ENCODE measurements at places on chromosomes 1 and 21. TPM values are rescaled to one million over a fixed set of nuclear protein-coding genes. Genes with fewer than 3 reads are reported as not detected.

NOS1AP gene
- 2.7 TPM for polyA plus RNA-seq

LMX1A gene
- polyA plus RNA-seq, result 1.3 TPM

SV2A gene
- 5.1 TPM for polyA plus RNA-seq

NPHS2 gene
- not detected for polyA plus RNA-seq

AMY1B gene
- not detected for polyA plus RNA-seq

NECTIN4 gene
- 0.42 TPM for polyA plus RNA-seq

GRCh38 chr1:15352128-15352957 is 57.3 kb upstream of the EFHD2 start:
- no peaks in the 10 kb centered on the region for H3K27me3 ChIP-seq
- no peak for DNase-seq
- peaks cover 26% of the 10 kb centered on the region for H3K4me1 ChIP-seq

DNA sequence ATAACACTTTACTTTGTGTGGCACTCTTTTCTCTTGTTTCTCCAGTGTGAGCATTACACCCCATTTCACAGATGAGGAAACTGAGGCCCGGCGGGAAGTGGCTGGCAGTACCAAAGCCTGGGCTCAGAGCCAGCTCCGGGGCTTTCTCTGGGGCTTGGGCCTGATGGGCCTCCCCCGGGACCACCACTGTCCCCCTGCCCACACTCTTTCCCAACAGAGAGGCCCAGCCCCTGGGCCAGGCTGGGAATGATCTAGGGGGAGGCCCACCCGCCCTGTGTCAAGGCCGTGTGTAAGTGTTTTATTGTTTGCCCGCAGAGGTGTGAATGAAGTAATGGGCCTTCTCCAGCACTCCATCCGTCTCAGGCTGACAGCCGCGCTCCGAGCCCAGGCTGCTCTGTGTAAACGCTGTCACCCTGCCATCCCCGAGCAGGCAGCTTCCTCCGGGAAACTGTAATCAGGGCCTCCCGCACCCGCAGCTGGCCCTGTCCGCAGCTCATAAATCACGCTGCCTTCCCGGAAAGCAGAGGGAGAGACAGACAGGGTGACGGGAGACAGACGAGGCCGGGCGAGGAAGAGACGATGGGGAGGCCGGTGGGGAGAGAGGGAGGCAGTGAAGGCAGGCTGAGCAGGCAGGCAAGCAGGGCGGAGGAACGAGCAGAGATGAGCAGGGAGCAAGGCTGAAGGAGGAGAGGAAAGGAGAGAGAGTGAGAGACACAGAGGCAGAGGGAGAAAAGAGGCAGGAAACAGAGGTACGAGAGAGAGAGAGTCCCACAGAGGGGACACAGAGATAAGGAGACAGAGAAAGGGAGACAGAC is 109.7 kb upstream of the ZBTB40 start:
- H3K4me1 ChIP-seq, result no peaks in the 10 kb centered on the region
- H3K36me3 ChIP-seq, result no peaks in the 10 kb centered on the region
- no peak overlapping the region for H3K27ac ChIP-seq
- H3K4me3 ChIP-seq, result no peak overlapping the region
- DNase-seq, result peak; percentile 57

DNA sequence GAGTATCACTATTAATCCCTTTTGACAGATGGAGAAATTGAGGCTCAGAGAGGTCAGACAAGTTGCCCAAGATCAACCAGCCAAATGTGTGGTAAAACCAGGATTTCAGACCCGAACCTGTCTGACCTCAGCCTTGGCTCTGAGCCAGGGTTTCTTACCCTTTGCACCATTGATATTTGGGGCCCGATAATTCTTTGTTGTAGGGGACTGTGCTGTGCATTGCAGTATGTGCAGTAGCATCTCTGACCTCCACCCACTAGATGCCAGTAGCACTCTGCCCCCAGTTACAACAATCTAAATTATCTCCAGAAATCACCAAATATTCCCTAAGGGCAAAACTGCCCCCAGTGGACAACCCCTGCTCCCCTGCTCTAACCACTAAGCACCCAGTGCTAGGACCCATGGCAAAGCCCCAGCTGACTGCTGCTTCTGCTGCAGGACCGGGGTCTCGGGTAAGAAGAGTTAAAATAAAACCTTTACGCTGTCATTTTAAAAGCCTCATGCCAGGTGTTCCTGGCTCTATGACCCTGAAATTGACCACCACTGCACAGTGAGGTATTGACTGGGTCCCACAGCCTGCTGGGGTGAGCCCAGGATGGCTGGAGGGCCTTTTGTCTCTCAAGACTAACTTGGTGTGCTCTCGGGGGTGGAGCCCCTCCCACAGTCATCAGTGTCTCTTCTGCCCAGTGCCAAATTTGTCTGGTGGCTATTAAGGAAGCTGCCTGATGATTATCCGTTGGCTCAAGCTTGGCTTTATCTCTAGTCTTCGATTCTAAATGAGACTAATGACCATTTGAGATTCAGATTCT is 5.6 kb upstream of the MAN1C1 start:
- no peaks in the 10 kb centered on the region for H3K4me1 ChIP-seq
- DNase-seq, result no peak
- H3K27ac ChIP-seq, result no peak overlapping the region
- peaks cover 12% of the 10 kb centered on the region for H3K27me3 ChIP-seq

GRCh38 chr1:223695941-223696340 is 16.4 kb upstream of the CAPN2 start:
- H3K27ac ChIP-seq, result no peak overlapping the region
- H3K4me1 ChIP-seq, result peaks cover 25% of the 10 kb centered on the region
- no peaks in the 10 kb centered on the region for H3K27me3 ChIP-seq
- H3K36me3 ChIP-seq, result no peaks in the 10 kb centered on the region

- DNase-seq, result peak; percentile 35
- no peak overlapping the region for H3K4me3 ChIP-seq
- H3K27ac ChIP-seq, result peak overlapping the region; percentile 8
- peaks cover 3% of the 10 kb centered on the region for H3K4me1 ChIP-seq
- H3K36me3 ChIP-seq, result no peaks in the 10 kb centered on the region
These were observed 32.8 kb upstream of the DNASE2B start for GRCh38 chr1:84365225-84366221.

GRCh38 chr21:21018821-21019220 is 20.6 kb downstream of the NCAM2 start:
- H3K27ac ChIP-seq, result no peak overlapping the region
- H3K4me3 ChIP-seq, result no peak overlapping the region
- no peaks in the 10 kb centered on the region for H3K27me3 ChIP-seq
- DNase-seq, result no peak

DNA sequence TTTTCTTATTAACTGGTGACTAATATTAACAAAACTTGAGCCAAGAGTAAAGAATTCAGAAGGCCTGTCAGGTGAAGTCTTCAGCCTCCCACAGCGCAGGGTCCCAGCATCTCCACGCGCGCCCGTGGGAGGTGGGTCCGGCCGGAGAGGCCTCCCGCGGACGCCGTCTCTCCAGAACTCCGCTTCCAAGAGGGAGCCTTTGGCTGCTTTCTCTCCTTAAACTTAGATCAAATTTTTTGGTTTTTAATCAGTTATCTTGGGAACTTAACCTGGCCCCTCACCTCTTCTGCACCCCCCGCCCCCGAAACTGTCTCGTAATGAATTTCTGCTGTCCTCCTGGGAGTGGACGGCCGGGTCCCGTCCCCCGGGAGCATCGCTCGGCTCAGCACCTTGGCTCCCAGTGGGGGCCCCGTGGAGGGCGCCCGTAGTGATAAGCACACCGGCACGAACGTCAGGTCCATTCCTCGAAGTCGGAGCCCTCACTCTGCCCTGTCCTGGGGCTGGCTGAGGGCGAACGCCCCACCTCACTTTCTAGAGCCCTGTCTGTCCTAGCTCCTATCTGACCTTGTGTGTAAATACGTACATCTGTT is 29.5 kb upstream of the TRAPPC10 start:
- H3K27ac ChIP-seq, result no peak overlapping the region
- H3K36me3 ChIP-seq, result peaks cover 50% of the 10 kb centered on the region
- no peak overlapping the region for H3K4me3 ChIP-seq
- H3K4me1 ChIP-seq, result no peaks in the 10 kb centered on the region
- DNase-seq, result no peak
- peaks cover 10% of the 10 kb centered on the region for H3K27me3 ChIP-seq

DNA sequence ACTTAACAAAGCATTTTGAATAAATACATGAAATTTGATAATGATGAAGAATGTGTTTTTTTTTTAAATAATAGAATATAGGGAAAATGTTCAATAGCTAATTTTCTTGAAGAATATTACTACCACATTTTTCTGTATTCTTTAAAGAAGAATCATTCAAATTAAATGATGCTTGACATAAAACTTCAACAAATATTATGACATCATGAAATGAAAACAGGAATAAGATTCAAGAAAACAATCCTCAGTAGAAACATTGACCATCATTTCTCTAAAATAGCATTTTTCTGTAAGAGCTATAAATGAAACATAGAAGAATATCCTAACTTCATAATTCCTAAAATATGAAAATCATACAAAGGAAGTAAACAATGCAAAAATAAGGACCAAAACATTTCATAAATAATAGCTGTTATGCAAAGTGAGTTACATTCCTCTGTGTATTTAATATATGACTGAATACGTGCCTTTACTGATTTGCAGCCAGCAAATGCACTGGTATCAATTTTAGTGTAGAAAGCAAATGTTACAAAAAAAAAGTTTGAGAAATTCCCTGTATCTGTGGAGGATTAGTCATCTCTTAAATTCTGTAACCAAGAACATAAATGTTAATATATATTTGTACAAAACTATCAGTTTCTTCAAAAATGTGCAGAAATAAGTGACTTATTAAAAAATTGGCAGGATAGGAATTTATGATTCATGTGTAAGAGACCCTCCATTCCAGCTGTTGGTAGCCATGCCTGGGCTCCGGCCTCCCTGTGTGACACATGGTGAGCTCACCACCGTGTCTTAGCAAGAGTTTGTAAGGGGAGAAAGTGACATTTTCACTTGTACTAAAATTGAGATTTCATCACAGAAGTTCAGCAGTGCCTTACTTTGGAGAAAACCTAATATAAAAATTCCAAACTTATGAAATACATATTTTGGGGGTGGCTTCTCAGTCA is 15.0 kb upstream of the PTPN14 start:
- H3K27ac ChIP-seq, result no peak overlapping the region
- H3K27me3 ChIP-seq, result no peaks in the 10 kb centered on the region
- no peaks in the 10 kb centered on the region for H3K36me3 ChIP-seq
- DNase-seq, result no peak
- H3K4me1 ChIP-seq, result no peaks in the 10 kb centered on the region
- H3K4me3 ChIP-seq, result no peak overlapping the region

- no peak for DNase-seq
- H3K27ac ChIP-seq, result no peak overlapping the region
- H3K36me3 ChIP-seq, result no peaks in the 10 kb centered on the region
- no peaks in the 10 kb centered on the region for H3K4me1 ChIP-seq
- H3K27me3 ChIP-seq, result no peaks in the 10 kb centered on the region
- H3K4me3 ChIP-seq, result no peak overlapping the region
These were observed 351.1 kb downstream of the CAMTA1 start for GRCh38 chr1:7136166-7136953.

DNA sequence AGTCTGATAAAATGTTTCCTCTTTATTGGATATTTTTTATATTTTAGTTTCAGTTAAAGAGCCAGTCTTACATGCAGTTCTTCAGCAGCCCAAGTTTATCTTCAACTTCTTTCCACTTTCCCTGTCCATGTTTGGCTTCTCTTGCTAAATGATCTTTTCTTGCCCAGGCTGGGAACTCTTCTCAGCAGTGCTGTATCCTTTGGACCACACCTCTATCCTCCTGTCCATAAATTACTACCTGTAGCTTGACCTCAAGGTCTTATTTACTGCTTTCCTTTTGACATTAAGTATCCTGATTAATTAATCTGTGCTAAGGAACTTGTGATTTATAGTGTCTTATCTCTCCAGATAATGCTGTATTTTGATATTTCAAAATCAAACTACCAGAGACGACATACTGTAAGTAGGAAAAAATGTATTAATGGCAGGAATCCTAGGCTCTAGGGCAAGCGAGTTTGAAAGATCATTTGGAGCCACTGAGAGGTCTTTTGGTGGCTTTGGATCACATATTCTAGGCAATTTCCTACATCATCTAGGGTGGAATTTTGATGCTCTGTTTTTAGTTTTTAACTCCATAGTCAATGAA is 20.5 kb upstream of the PDC start:
- H3K27ac ChIP-seq, result no peak overlapping the region
- H3K4me1 ChIP-seq, result no peaks in the 10 kb centered on the region
- H3K4me3 ChIP-seq, result no peak overlapping the region
- no peaks in the 10 kb centered on the region for H3K27me3 ChIP-seq
- no peaks in the 10 kb centered on the region for H3K36me3 ChIP-seq

DNA sequence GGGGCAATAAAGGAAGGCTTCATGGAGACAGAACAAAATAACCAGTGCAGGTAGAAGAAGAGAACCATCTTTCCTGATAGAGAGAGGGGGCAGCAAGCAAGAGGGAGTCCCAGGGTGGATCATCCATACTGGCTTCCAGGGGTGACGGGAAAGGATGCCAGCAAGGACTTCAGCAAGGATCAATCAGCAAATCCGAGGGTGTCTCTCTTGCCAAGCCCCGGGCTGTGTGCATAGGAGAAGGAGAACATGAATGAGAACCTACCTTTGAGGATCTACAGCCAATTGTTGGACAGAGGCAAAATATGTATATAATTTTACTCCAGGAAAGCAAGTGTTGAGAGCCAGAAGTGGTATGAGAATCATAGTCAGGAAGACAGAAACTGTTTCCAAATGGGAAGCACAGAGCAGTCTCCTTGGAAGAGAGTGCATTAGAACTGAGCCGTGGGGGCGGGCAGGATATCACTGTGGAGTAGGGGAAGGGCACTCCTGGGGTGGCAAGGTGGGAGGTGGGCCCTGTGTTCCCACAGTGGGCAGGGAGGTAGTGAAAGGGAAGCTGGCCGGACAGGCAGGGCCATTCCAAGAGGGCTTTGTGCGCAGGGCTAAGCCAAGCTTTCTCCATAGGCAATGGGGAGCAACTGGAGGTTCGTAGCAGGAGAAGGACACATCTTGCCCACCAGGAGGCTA is 1.1 kb upstream of the S100A9 start:
- no peak overlapping the region for H3K27ac ChIP-seq
- H3K27me3 ChIP-seq, result no peaks in the 10 kb centered on the region
- H3K36me3 ChIP-seq, result no peaks in the 10 kb centered on the region
- no peak for DNase-seq

- H3K27me3 ChIP-seq, result no peaks in the 10 kb centered on the region
- no peak for DNase-seq
These were observed 101.5 kb downstream of the LMX1A start for GRCh38 chr1:165254896-165255625.

DNA sequence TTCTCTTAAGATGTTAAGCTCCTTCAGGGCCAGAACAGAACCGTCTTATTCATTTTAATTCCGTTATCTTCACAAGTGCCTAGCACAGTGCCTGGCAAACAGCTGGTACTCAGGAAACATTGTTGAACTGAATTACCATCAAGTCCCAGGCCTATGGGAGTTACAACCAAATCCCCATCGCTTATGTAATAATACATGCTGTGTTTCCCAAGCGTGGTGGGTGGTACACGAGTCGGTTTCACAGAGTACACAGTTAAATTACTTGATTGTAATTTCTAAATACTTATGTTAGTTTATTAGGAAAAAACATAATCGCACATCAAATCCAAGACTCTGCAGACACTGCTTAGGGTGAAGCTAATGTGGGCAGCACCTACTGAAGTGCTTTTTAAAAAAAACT is 1.0 kb downstream of the ANGEL2 start:
- peaks cover 8% of the 10 kb centered on the region for H3K36me3 ChIP-seq
- no peaks in the 10 kb centered on the region for H3K27me3 ChIP-seq
- peak overlapping the region; percentile 90 for H3K27ac ChIP-seq
- no peak for DNase-seq
- peaks cover 6% of the 10 kb centered on the region for H3K4me1 ChIP-seq

Measured in large intestine (tissue), 12 donors.